ENCODE measurements at places on chromosomes 2 and 18. TPM values are rescaled to one million over a fixed set of nuclear protein-coding genes. Genes with fewer than 3 reads are reported as not detected.

Gene COA5
- 25.3 TPM for total RNA-seq

Gene AQP12B
- not detected for total RNA-seq

Gene PLEK
- 0.40 TPM for total RNA-seq

Gene STARD6
- total RNA-seq, result not detected
